ENCODE measurements at places on chromosomes 1 and 21.
A peak's percentile ranks its signal among the peaks of the same experiment; 100 is the strongest.

- no peak for DNase-seq
Observed at GRCh38 chr1:172708452-172708851, 49.5 kb downstream of the FASLG start.

- DNase-seq = no peak
Observed at GRCh38 chr1:202013603-202014002, 3.2 kb downstream of the ELF3 start.

GRCh38 chr1:234926264-234926558 lies 202.4 kb downstream of the TOMM20 start:
- no peak for DNase-seq

GRCh38 chr1:38758820-38759219 lies 100.8 kb downstream of the RRAGC start:
- DNase-seq = peak; percentile 71

- no peak for DNase-seq
Observed at GRCh38 chr1:70922196-70922595, 125.4 kb downstream of the PTGER3 start.

DNA sequence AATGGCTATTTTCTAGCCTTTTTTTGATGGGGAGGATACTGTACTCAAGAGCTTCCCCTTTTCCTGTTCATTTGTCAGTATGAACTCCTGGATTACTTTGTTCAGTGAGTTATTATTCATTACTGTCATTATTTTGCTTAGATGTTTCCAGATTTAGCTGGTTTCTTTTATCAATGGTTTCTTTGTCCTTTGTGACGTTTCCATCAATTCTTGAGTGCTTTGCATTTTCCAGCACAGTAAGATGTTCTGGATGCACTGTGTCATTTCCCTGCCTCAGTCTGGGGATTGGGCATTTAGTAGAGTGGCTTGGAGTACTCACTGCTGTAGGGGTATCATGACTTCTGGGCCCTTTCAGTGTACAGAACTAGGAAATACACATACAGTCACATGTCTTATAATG lies 34.2 kb downstream of the MRPS6 start:
- DNase-seq = no peak

DNA sequence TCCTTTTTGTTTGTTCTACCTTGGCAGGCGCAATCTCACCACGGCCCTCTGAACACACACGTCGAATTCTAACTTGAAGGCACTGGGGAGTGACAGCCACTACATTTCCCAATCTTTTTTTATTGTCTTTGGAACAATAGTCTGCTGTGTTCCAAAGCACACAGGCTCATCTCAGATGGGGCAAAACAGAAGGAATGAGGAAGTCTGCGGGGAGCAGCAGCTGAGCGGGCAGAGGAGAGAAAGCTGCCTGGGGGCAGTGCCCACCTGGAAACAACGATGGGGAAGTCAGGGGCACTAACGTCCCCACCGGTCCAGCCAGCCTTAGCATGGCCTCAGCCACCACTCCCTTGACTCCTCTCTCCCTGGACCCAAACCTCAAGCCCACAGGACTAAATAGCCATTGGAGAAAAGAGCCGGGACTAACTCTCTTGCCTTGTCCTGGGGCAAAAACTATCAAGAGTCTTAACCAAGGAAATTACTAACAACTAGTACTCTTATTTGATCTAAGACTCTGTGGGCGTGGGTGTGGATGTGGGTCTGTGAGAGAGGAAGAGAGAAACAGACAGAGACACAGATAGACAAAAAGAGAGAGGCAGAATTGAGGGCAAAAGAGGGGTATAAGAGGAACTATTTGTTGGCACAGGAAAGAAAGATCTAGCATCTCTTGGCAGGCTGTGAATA lies 34.2 kb downstream of the SYF2 start:
- peak; percentile 55 for DNase-seq

- DNase-seq = no peak
Observed at GRCh38 chr1:245898581-245898980, 608.5 kb downstream of the SMYD3 start.

DNA sequence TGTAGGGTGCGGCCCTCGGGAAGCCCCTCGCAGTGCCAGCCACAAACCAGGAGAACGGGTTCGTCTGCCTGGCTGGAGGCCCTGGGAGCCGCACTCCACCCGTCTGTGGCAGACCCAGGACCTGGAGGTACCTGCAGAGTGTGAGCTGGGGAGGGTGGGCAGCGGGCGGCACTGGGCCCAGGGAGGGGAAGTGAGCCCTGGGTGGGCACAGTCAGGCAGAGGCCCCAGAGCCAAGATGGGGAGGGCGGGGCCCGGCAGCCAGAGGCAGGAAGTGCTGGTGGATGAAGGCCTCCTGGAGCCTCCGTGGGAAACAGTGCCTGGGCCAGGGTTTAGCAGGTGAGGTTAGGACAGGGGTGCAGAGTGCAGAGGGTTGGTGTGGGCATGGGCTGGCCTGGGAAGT lies 4.0 kb upstream of the PEX10 start:
- no peak for DNase-seq

DNA sequence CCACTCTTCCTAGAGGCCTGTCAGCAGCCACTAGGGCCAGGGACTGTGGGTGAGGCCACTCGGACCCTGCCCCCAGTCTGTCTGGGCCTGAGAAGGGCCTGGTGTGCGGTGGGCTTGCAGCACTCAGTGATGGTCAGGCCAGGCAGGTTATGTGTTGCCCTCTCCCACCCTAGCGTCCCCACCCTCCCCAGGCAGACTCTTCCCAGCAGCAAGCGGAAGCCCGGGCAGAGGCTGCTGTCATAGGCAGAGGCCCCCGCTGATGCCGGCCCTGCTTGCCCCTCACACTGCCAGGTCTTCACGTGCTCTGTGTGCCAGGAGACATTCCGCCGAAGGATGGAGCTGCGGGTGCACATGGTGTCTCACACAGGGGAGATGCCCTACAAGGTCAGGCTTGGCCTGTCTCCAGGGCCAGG lies 6.6 kb downstream of the ZBTB48 start:
- no peak for DNase-seq

- DNase-seq = no peak
Observed at GRCh38 chr1:6948416-6948815, 163.2 kb downstream of the CAMTA1 start.

- peak; percentile 64 for DNase-seq
Observed at GRCh38 chr1:211698161-211699026, 23.0 kb upstream of the NEK2 start.

DNA sequence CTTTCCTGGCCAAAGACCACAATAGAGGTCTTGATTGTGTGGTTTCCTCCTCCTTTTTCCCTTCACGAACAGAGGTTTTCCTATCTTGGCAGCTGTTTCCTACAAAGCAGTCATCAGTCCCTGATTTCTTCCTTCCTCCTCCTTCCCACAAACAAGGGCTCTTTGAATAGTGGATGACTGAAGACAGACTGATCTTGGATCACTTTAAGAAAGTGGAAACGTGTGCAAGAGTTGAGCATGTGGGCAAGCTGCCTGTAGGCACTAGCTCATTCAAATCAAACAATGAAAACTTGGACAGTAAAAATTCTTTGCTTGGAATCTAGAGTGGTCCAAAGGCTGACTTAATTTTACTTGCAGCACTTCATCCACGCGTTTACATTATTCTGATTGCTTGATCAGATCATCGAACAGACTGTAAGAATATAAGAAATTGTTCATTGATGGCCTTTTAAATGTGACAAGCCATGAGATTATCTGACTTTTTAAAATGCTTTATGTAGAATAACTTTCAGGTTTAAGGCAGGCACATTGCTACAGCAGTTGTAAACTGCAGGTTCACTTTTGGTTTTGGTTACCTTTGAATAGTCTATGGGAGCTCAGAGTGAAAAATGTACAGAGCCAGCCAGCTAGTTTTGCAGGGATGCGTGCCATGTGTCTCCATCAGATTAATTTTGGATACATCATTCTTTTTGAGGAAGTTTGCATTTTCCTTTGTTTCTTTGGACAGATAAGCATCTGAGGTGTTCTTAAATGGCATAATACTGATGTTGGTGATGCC lies 34.4 kb downstream of the ADGRL2 start:
- DNase-seq = no peak

- no peak for DNase-seq
Observed at GRCh38 chr1:193971595-193971994, 785.2 kb upstream of the B3GALT2 start.

GRCh38 chr1:44416408-44416807 lies 11.4 kb downstream of the RNF220 start:
- DNase-seq = no peak

DNA sequence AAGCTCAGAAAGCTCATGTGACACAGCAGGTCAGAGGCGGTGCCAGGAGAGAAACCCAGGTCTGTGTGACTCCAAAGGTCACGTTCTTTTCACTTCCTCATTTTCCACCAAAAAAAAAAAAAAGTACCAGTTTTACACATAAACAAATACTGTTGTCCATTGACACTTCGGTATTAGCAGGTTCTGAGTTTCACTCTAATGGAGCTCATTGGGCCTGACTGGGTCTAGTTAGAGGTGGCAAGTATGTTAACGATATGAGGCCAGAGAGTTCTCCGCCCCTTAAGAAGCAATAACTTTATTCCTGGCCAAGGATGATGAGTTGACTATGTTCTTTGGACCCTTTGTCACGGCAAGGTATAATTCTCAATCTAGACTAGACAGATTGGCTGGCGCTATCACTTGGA lies 30.0 kb upstream of the SDE2 start:
- DNase-seq = no peak

DNA sequence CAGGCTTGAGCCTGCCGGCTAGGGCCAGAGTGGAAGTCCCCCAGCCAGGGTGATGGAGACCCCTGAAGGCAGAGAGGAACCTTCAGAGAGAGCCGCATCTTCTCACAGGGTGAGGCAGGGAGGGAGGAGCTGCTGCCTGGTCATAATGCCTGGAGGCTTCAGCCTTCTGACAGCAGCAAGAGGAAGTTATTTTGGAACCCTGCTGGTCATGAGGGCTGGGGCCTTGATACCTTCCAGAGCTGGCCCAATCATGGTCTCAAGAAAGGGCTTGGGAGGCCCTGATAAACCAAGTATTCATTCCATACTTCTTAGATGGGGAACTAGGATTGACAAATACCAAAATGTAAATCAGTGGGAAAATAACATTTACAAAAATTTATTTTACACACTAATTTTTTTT lies 26.6 kb upstream of the MPZL1 start:
- DNase-seq = no peak

DNA sequence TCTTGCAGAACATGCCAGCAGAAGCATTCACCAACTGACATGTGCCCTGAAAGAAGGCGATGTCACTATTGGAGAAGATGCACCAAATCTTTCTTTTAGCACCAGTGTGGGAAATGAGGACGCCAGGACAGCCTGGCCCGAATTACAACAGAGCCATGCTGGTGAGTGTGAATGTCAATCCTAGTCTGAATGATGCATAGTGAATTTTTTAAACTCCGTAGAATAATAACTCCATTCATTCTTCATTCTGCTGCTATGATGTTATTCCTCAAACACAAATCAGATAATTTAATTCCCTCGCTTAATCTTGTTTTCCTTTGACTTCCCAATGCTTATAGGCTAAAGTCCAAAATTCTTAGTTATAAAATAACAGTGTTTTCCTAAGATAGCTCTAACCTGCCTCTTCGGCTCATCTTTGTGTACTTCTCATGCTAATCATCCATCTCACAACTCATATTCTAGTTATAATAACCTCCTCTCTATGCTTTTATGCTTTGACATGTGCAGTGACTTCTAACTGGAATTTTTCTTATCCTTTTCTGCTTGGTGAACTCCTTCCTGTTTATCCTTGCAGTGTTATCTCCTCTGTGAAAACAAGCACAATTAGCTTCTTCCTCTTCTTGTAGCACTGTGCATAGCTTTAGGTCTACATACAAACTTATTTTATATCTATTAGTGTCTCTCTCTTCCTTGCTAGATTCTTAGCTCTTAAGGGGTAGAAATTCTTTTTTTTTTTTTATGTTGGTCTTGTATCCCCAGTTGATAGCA lies 14.4 kb downstream of the SDCCAG8 start:
- DNase-seq = no peak

- no peak for DNase-seq
Observed at GRCh38 chr1:51675177-51675780, 58.4 kb downstream of the OSBPL9 start.

- peak; percentile 3 for DNase-seq
Observed at GRCh38 chr1:175717610-175718540, 25.5 kb downstream of the TNR start.

DNA sequence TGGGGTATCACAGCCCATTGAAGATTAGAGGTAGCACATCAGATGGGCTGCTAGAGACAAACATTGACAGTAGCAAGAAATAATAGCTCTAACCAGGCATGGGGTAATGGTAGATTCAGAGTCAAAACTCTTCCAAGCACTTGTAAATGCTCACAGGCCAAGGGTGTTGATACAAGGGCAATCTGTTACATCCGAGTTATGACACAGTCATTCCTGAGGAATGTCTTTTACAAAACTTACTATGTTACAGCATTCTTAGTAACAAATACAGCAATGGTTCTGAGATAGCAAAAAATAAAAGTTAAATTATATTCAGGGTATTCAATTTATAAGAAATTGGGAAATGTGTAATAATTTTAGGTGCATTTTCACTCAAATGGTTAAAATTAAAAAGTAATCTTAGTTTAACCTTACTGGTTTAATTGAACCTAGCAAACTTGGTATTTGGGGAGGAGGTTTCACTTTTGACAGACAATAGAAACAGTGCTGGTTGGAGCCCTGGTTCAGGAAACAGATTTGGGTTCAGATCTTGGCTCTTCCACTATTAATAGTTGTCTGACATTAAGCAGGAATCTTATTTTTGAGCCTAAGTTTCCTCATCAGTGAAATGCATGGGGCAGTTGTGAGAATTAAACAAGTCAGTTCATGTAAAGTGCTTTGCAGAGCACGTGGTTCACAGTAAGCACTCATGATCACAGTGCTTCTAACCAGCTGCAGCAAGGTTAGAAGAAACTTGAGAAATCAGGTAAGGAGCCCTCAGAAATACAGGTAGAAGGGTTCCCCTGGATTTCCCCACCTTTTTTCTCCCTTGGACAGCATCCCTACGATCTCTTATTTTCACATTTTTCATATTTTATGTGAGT lies 4.4 kb downstream of the ST3GAL3 start:
- DNase-seq = no peak

DNA sequence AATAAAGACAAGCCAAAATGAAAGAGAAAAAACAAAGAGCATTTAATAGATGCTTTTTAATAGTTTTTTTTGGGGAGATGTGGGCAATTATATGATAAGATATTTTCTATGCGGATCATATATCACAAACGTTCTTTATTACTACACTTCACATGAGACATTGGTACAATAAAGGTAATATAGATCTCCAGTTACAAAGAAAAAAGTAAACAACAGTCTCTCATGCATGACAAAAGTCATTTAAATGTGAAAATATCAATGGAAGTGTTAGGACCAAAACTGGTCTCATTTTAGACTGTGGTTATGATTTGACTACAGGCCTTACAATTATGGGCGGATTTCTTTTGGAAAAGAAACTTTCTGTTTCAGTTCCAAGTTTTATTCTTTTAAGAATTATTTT lies 687.0 kb downstream of the ADGRL2 start:
- no peak for DNase-seq

DNA sequence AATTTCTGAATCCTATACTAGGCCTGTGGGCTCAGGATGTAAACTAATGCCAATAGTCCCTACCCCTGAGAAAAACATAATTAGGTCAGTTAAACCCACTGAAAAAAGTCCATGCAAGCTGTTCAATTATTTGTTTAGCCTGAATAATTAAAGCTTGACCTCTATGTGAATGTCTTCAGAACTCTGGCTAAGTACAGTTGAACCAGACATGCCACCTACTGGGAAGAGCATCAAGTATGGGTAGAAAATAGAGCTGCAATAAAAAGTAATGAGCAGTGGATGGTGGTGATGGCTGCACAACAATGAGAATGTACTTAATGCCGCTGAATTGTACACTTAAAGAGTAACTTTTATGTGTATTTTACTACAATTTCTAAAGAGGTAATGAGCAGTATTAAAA lies 23.6 kb upstream of the SLC19A2 start:
- DNase-seq = no peak
